ENCODE measurements at places on chromosomes 13 and 19.
A peak's percentile ranks its signal among the peaks of the same experiment; 100 is the strongest.

DNA sequence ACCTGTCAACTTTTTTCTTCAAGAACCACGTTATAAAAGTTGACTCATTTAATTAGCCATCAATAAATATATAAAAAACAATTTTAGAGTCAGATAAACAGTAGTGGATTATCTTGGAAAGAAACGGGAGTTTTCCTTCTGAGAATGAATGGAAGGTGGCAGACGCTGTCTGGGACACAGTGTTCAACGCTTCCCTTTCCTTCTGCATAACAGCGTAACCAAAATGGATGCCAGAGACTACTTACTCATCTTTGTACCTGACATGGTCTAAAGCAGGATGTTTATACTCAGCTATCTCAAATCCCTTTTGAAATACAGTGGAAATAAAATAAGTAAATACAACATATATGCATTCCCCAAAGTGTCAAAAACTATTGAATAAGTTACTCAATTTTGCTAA is 195.2 kb downstream of the LHFPL6 start:
- H3K27me3 ChIP-seq, result no peaks in the 10 kb centered on the region
- H3K36me3 ChIP-seq, result no peaks in the 10 kb centered on the region
- DNase-seq, result no peak
- no peak overlapping the region for H3K27ac ChIP-seq
- no peaks in the 10 kb centered on the region for H3K4me1 ChIP-seq
- no peak overlapping the region for H3K4me3 ChIP-seq

DNA sequence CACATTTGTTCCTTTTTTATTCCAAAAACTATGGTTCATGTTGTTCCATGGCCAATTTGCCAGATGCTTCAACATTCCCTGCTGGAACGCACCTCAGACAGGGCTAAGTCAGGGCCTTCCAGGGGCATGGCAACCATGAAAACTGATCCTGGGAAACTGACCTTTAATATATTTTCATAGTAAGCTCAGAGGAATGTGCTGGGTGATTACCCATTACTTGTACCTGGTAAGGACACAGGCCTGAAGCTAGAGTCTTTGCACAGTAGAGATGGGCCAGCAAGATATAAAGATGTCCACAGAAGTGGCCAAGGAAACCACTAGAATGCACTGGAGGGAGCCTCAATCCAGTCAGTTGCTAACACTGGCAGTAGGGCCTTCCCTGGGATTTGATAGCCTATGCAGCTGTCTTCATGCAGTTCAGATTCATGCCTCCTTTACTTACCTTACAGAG is 353.1 kb downstream of the ENOX1 start:
- no peak for DNase-seq
- no peaks in the 10 kb centered on the region for H3K36me3 ChIP-seq
- H3K4me1 ChIP-seq, result no peaks in the 10 kb centered on the region
- H3K27ac ChIP-seq, result no peak overlapping the region
- H3K4me3 ChIP-seq, result no peak overlapping the region

DNA sequence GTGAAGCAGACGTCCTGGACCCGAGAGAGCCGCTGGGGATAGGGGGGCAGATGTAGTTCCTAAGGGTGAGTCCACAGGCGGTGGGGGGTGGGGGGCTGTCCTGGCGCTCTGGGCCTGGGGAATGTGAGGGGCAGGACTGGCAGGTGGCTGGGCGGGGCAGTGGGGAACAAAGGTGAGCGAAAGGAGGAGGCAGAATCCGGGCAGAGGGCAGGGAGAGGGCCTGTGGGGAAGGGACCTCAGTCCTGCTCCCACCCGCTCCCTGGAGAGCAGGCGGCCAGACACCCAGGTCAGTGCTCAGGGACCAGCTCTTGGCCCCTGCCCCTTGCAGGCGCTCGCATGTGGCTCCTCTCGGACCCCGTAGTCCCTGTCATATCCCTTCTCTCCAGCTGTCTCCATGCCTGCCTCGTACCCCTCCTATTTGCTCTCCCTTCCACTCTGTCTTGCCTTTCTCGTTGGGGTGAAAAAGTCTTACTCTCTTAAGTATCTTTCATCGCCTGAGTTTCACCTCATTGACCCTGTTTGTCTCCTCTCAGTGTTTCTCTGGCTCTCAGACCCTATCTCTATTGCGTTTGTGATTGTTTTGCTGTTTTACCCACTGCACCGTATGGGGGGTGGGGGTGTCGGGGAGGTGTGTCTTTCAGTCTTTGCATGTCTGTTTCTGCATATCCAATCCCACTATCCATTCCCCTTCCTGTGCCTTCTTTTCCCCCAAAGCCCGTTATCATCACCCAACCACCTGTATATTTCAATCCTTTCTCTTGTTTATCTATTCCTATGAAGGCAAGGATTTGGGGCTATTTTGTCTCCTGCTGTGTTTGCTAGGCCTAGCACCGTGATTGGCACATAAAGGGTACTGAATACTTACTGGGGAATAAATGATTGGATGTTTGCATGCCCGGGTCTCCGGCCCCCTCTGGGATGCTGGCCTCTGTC is 5.8 kb downstream of the SPHK2 start:
- H3K36me3 ChIP-seq, result no peaks in the 10 kb centered on the region
- H3K27me3 ChIP-seq, result no peaks in the 10 kb centered on the region

DNA sequence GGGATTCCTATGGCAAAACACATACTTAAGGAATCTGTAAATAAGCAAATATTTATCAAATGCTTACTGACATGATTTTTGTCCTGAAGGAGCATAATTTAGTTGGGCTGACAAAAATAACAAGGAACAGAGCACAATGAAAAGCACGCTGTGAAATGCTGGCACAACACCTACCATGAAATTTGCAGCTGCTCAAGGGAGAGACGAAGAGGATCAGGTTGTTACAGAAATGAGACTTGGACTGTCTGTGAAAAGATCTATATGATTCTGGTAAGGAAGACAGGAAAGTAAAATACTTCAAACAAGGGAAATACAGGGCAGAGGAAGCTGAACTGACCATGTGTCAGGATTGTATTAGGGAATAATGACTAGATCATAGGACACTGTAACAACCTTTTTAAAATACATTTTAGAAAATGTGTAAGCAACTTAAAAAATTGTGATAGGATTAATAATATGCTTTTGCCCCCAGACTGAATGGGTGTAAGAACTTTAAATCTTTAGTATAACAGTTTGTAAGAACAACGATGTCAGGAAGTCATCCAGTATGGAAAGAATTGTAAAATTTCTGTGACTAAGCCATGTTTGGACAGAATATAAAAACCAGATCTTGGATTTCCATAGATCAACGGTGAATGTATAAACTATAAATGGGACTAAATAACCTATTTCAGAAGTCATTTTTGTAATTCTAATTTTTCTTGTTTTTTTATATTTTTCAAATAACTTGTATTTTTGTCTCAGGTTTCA is 1556.0 kb downstream of the EFNB2 start:
- no peaks in the 10 kb centered on the region for H3K4me1 ChIP-seq
- no peak overlapping the region for H3K4me3 ChIP-seq
- no peak overlapping the region for H3K27ac ChIP-seq

- peaks cover 39% of the 10 kb centered on the region for H3K4me1 ChIP-seq
- no peak overlapping the region for H3K4me3 ChIP-seq
- H3K36me3 ChIP-seq, result no peaks in the 10 kb centered on the region
- H3K27ac ChIP-seq, result no peak overlapping the region
Measured at GRCh38 chr19:10417541-10418234, 2.6 kb upstream of the PDE4A start.

DNA sequence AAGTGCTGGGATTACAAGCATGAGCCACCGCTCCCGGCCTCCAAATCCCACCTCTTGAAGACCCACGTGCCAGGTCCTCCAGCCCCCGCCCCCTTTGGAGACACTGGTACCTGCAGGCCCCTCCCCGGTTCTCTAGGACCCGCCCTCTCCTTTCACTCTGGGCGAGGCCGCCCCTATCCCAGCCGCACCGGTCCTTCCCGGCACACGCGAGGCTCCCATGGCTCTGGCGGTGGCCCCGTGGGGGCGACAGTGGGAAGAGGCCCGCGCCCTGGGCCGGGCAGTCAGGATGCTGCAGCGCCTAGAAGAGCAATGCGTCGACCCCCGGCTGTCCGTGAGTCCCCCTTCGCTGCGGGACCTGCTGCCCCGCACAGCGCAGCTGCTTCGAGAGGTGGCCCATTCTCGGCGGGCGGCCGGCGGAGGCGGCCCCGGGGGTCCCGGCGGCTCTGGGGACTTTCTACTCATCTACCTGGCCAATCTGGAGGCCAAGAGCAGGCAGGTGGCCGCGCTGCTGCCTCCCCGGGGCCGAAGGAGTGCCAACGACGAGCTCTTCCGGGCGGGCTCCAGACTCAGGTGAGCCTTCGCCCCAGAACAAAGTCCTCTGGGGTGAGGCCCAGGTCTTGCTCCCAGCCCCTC is at the start of gene CBLC:
Gene CBLC (plus strand): TSS at position 176 of the 633 bp plus-strand sequence. CDS start 42 bp downstream, at position 218.
- H3K27me3 ChIP-seq, result no peaks in the 10 kb centered on the region
- H3K4me3 ChIP-seq, result peak within 1 kb of the TSS; percentile 67
- peak within 1 kb of the TSS; percentile 44 for H3K27ac ChIP-seq
- H3K4me1 ChIP-seq, result peaks cover 44% of the 10 kb centered on the region
- H3K36me3 ChIP-seq, result no peaks in the 10 kb centered on the region
- peak; percentile 68 for DNase-seq

DNA sequence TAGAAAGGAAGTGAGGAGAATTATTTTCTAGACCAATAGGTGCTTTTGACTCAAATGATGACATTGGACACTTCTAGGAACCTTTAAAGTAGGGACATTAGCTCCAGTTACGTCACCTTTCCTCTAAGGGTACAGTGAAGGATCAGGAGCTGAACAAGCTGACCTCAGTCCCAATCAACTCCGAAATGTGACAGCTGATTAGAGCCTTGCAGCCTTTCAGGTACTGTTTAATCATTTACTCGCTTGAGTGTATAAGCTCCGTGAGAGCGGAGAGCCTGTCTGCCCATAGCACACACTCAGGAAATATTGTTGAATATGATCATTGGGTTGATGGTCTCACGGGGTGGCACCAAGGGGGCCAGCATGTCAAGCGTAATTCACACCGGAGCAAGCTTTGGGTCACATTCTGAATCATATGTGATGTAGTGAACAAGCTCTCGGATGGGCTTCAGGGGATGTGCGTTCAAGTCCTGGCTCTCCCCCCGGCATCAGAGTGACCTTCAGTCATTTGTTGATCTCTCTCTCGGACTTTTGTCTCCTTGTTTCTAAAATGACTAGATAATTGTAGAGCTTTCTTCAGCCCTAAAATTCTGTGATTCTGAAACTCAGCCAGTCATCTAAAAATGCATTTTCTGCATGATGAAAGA is 141.9 kb downstream of the ZIC5 start:
- H3K27me3 ChIP-seq, result no peaks in the 10 kb centered on the region
- no peak overlapping the region for H3K27ac ChIP-seq
- no peak overlapping the region for H3K4me3 ChIP-seq
- peak; percentile 41 for DNase-seq
- peaks cover 19% of the 10 kb centered on the region for H3K4me1 ChIP-seq
- H3K36me3 ChIP-seq, result no peaks in the 10 kb centered on the region

- H3K4me1 ChIP-seq, result no peaks in the 10 kb centered on the region
- H3K4me3 ChIP-seq, result no peak overlapping the region
- no peak overlapping the region for H3K27ac ChIP-seq
Measured at GRCh38 chr13:45040622-45041021, 51.3 kb downstream of the GPALPP1 start.

DNA sequence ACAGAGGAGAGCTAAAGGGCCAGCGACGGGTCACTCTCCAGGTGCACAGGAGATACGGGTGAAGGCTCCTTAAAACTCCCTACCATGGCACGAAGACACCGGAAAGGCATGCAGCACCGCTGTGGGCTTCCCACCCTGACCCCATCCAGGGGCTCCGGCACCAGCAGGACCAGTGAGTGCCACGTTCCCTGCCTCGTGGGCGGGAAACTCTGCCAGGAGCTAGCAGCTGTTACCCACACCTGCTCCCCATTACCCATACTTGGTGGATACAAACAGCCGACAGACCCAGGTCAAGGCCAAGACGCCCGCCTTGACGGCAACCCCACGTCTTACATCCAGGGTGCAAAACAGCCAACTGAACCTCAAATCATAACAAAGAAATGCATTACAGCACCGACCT is 56.7 kb downstream of the GNG7 start:
- no peak for DNase-seq
- H3K36me3 ChIP-seq, result no peaks in the 10 kb centered on the region
- no peak overlapping the region for H3K27ac ChIP-seq
- H3K4me1 ChIP-seq, result peaks cover 41% of the 10 kb centered on the region
- no peak overlapping the region for H3K4me3 ChIP-seq

- no peak for DNase-seq
- no peak overlapping the region for H3K27ac ChIP-seq
- no peaks in the 10 kb centered on the region for H3K4me1 ChIP-seq
- H3K27me3 ChIP-seq, result no peaks in the 10 kb centered on the region
- no peak overlapping the region for H3K4me3 ChIP-seq
- peaks cover 20% of the 10 kb centered on the region for H3K36me3 ChIP-seq
Measured at GRCh38 chr19:4933528-4933927, 24.2 kb downstream of the UHRF1 start.

GRCh38 chr13:61215116-61215515 is 200.5 kb downstream of the PCDH20 start:
- no peak overlapping the region for H3K4me3 ChIP-seq
- no peaks in the 10 kb centered on the region for H3K36me3 ChIP-seq
- no peaks in the 10 kb centered on the region for H3K27me3 ChIP-seq
- no peak overlapping the region for H3K27ac ChIP-seq
- no peaks in the 10 kb centered on the region for H3K4me1 ChIP-seq

DNA sequence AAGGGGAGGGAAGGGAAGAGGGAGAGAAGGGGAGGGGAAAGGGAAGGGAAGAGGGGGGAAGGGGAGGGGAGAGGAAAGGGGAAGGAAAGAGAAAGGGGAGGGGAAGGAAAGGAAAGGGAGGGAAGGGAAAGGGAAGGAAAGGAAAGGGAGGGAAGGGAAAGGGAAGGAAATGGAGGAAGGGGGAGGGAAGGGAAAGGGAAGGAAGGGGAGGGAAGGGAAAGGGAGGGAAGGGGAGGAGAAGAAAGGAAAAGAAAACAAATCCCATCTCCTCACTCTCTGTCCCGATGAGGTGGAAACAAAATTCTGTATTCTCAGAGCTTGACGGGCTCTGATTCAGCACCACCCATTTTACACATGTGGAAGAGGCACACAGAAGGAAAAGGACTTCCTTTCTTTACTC is 51.4 kb upstream of the SIN3B start:
- H3K27ac ChIP-seq, result no peak overlapping the region
- no peaks in the 10 kb centered on the region for H3K36me3 ChIP-seq
- H3K4me3 ChIP-seq, result no peak overlapping the region
- H3K27me3 ChIP-seq, result no peaks in the 10 kb centered on the region
- no peak for DNase-seq

DNA sequence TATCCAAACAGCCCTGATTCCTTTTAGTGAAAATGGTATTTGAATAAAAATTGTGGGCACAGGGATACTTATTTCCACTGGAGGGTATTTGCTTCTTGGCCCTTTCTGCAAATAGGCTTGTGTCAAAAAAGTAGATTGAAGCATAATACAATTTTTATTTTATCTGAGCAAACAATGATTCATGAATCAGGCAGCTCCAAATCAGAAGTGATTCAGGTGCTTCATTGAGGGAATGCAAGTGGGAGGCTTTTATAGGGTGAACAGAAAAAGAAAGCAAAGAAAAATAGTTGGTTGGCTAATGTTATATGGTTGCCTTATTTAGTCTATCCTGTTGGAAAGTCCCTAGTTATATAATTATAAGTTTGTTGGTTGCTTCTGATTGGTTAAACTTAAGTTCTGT is 117.9 kb downstream of the ITGBL1 start:
- no peaks in the 10 kb centered on the region for H3K36me3 ChIP-seq
- no peak overlapping the region for H3K27ac ChIP-seq
- peaks cover under 1% of the 10 kb centered on the region for H3K4me1 ChIP-seq
- no peak overlapping the region for H3K4me3 ChIP-seq
- DNase-seq, result no peak

GRCh38 chr13:100460266-100460665 is 128.3 kb downstream of the GGACT start:
- no peak overlapping the region for H3K27ac ChIP-seq
- no peaks in the 10 kb centered on the region for H3K36me3 ChIP-seq
- no peak for DNase-seq
- H3K4me3 ChIP-seq, result no peak overlapping the region

Data from HepG2 (cell line).